ENCODE measurements at places on chromosomes 4 and X.

GRCh38 chr4:147548256-147548655, 67.4 kb downstream of the EDNRA start:
- DNase-seq = no peak

DNA sequence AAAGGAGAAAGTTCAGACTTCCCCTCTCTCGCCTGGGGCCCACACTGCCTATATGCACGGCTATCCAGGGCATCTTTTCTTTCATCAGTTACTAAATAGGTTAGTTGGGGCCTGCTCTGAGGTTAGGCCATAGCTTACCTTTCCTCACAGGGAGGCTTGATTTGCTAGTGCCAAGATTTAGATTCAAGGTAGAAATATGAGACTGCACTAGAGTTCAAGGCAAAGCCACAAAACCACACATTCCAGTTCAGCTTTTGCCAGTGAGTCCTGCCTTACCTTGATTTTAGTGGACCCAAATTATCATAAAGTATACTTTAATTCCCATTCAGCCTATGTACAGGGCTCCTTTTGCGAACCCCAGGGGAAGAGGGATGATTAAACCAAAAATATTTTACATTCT, 762.8 kb downstream of the PDHA2 start:
- DNase-seq = no peak

DNA sequence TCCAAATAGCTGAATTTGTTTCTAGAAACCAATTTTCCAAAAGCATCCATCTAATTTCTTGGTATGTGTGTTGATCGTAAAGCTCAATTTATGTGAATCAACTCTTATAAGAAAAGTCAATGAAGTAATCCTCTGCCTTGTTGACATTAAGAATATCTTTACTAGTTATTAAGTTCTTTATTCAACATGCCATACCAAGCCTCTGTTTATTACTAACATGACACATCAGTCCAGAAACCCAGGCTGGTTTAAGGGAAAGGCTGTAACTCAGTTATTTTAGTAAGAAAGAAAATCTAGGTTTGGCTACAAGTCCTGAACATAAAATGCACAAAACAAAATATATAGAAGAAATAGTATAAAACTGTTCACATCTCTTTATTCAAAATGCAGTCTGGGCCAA, 48.0 kb downstream of the KLHL34 start:
- no peak for DNase-seq

DNA sequence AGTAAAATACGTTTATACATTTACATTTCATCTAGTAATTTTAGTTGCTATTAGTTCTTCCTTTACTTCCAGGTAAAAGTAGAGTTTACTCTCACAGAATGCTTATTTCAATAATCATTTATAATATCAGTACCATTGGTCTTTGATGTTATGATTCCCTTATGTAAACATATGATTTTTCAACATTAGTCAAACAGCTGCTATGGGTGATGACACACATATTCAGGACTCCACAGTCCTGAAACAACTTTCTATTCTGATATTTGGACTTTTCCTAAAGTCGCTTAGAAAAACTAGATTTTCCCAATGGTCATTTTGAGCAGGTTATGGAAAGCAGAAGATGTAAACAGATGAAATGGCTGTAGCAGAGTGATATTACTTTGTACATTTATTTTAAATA, 369.8 kb downstream of the UNC5C start:
- no peak for DNase-seq

- DNase-seq = no peak
Measured at GRCh38 chr4:110527156-110527555, 51.2 kb downstream of the ENPEP start.

- DNase-seq = no peak
Measured at GRCh38 chr4:10098780-10099160, 17.8 kb downstream of the WDR1 start.

DNA sequence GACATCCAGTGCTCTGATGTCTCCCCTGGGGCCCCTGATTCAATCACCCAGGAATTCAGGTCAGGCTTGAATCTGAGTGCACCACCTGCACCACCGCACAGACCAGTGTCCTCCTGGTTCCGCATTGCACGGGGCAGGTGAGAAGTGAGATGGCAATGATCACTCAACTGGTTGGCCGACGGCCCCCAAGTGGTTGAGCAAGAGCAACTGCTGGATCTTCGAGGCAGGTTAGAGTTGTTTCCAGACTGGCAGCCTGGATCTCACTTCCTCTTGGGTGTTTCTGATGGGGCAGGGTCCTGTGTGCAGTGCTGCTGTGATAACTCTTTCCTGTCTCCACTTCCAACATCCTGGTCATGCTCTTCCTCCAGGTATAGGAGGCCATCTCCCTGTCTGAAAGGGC, 50.4 kb downstream of the C4orf50 start:
- no peak for DNase-seq

Data from fibroblast of the conjunctiva (primary cell).